ENCODE measurements at places on chromosomes 16 and 17.

DNA sequence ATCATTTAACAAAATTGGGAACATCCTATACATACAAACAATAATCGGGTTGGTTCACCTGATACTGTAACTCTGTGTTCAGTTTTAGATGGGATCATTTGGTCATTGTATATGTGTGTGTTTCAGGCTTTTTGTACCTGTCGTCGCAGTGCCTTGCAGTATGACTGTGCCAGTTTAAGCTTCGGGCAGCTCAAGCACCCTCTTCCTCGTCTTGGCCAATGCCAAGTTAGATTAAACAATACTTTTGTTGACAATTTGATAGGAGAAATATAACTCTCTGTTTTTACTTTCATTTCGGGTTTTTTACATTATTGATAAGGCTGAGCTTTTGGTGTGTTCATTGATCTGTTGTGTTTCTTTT is 37.0 kb upstream of the ARHGAP17 start:
- DNase-seq = no peak

- no peak for DNase-seq
These were observed 63.8 kb upstream of the RCVRN start for GRCh38 chr17:9968881-9969280.

DNA sequence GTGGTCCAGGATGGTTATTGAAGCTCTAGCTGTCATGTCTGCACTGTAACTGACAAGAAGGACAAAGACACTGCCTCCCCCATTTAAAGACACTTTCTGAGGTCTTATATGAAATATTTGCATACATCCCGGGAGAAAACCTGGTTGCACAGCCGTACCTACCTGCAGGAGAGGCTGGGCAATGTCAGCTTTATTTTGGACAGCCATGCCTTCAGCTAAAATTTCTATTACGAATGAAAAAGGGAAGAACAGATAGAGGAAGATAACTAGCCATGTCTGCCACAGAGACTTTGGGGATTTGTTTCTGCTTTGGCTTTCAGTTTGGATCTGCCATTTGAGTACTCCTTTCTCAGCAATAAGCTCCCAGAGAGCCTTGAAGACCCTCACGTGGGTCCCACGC is 19.0 kb downstream of the SLC7A6 start:
- no peak for DNase-seq

DNA sequence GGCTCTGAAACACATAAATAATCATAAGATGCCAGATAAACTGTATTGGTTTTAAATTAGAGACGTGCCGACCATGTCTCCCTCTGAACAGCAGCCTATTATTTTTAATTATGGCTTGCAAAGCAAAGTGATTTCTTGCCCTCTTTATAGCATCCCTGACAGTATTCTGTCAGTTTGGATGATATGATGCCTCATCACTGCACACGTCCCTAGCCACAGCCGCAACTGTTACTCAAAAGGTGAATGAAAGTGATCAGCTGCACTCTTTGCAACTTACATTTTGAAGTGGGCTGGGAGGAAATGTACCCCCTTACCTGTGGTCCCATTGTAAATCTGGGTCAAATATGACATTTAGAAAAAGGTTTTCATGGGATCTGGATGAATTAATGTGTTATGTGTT is 389.9 kb downstream of the MAF start:
- no peak for DNase-seq

- no peak for DNase-seq
These were observed 18.9 kb upstream of the MFSD6L start for GRCh38 chr17:8818047-8818446.

DNA sequence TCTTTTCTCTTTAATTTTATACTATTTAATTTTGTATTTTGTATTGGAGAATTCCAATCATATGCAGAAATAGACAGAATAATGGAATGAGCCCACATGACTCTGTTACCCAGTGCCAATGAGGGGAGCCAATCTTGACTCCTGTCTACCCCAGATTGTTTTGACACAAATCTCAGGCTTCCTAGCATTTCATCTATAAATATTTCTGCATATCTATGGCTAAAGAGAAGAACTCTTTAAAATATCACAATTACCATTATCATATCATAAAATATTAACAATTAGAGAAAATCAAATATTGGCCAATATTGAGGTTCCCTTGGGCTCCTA is 23.7 kb downstream of the ATP2C2 start:
- DNase-seq = no peak

GRCh38 chr17:2346475-2346874 is 9.2 kb downstream of the SGSM2 start:
- DNase-seq = no peak

DNA sequence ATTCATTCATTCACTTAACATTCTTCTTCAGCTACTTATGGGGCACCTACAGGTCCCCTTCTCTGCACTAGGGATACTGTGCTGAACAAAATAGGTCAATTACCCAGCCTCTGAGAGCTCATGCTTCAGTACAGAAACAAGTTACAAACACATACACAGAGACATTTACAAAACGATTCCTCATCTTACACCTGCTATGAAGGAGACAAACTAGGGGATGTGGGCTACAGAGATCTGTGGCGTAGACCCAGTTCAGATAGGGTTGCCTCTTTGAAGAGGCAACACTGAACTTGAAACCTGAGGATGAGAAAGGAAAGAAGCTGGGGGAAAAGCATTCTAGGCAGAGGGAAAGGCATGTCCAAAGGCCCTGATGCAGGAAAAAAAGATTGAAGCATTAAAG is 5.2 kb downstream of the IL21R start:
- no peak for DNase-seq

DNA sequence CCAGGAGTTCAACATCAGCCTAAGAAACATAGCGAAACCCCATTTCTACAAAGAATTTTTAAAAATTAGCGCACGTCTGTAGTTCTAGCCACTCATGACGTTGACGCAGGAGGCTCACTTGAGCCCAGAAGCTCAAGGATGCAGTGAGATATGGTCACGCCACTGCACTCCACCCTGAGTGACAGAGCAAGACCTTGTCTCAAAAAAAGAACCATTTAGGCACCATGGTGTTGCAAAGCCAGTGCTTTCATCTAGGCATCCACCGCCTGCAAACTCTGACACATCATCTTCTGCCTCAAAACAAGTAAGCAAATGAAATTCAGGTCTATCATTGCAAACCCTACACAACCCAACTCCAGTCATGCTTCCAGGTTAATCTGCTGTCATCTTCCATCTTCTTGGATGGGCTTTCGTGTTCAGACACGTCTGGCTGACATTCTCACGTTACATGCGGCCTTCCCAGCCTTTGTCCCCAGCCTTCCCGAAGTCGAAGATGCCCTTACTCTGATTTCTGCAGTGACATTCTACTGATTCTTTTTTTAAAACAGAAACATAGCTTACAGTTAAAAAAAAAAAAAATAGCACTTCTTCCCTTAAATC is 8.9 kb downstream of the ANKRD11 start:
- no peak for DNase-seq

- peak; percentile 97 for DNase-seq
These were observed at the start of the genes DDX28 and DUS2 for GRCh38 chr16:68022728-68023537. DDX28 (minus strand) TSS chr16:68023232; CDS start chr16:68023202, 30 bp downstream. DUS2 (plus strand) TSS chr16:68023284; CDS start chr16:68038024, 14,740 bp downstream.

DNA sequence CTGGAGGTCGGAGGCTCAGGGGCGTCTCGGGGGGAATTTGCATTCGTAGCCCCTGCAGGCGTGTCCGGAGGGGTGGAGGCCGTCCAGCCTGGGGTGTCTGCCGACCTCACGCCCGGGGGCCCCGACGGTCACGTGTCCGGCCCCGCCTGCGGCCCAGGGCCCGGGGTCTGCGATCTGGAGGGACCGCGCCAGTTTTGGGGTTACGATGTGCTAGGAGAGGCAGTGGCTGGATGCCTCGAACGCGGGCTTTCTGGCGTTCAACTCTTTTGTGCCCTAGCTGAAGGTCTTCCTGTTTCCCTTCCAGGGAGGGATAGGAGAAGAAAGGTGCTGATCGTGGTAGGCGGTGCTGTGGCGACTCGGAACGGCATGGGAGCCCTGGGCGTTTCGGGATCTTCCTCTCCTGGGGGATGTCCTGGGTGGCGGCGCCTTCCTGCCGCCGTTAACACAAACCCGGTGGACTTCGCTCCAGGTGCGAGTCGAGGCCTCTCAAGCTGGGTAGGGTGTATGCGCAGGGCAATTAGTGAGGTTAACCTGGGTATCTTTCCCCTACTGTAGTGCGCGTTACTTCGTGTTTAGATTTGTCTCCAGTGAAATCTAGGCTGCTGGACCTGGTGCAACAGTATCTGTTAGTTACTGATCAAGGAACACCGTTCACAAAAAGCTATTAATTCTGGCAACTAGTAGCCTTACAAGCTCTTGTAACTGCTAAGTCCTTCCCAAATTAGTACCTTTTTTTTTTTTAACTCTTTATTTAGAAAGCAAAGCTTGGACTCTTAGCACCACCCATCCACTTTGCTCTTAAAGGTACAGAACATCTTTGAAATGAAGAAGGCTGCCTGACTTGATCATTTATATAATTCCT is 1.3 kb downstream of the AKAP1 start:
- DNase-seq = peak; percentile 52

GRCh38 chr17:488993-489757 is 136.6 kb upstream of the RPH3AL start:
- DNase-seq = peak; percentile 36

- no peak for DNase-seq
These were observed 2.2 kb downstream of the USP31 start for GRCh38 chr16:23146877-23147601.

DNA sequence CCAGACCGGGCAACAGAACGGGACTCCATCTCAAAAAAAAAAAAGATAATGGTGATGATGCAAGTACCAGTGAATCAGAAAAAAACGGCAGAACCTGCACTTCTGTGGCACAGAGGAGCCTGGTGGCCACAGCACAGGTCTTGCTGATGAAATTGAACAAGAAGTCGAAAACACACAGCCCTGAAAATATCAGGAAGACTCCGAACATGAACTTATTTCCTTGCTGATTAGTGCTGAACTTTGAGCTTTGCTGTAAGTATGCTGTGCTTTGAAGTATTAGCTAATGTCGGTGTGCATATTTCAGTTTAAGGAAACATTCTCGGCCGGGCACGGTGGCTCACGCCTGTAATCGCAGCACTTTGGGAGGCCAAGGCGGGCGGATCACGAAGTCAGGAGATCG is 10.9 kb upstream of the MYO15B start:
- DNase-seq = no peak

DNA sequence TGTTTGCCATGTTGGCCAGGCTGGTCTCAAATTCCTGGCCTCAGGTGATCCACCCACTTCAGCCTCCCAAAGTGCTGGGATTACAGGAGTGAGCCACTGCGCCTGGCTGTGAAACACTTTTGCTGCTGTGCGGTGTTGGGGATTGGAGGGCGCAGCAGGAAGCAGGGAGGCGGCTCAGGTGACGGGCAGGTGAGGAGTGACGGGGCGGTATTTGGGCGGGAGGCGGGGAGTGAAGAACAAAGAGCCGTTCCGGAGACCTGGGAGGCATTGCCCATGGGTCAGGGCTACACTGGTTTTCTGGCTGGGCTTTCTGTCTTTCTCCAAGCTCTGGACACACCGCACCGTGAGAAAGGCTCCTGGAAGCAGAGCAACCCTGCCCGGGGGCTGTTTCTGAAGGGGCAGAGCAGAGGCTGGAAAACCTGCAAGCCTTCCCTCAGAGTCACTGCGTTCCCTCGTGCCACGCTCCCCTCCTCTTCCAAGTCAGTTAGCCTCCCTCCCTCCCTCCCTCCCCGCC is 22.1 kb downstream of the CRISPLD2 start:
- DNase-seq = no peak

GRCh38 chr16:72658888-72659717 is 388.8 kb downstream of the ZFHX3 start:
- DNase-seq = no peak

GRCh38 chr16:31331807-31332301 is 23.1 kb upstream of the ITGAX start:
- no peak for DNase-seq

Measured in NB4 (cell line).